ENCODE measurements at places on chromosomes 6 and 20. TPM values are rescaled to one million over a fixed set of nuclear protein-coding genes. Genes with fewer than 3 reads are reported as not detected.

GRCh38 chr20:53412577-53413185, 181.0 kb downstream of the ZNF217 start:
- peak; percentile 6 for ATAC-seq

- peak; percentile 20 for ATAC-seq
Measured at GRCh38 chr6:21769968-21770367, 176.4 kb downstream of the SOX4 start.

GRCh38 chr20:31851240-31851955, 6.0 kb upstream of the FOXS1 start:
- ATAC-seq, result no peak

DNA sequence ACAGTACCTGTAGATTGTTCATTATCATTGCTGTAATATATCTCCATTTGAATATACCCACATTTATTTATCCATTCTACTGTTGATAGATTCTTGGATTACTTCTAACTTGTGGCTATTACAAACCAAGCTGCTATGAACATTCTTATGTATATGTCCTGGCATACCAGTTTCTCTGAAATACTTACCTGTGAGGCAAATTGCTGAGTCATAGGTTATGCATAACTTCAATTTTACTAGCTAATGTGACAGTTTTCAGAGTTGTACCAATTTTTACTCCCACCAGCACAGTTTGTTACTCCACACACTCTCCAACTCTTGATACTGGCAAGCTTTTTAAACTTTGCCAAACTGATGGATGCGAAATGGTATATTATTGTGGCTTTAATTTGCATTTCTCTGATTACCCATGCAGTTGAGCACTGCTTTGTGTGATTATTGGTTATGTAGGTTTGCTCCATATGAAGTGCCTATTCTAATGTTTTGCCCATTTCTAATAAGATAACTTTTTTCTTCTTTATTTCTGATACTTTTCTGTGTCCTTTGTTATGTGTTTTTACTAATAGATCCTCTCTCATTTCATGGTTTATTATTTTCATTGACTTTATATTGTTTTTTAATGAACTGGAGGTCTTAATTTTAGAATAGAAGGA, 62.8 kb upstream of the SDHAF4 start:
- no peak for ATAC-seq

Gene TREM2
- total RNA-seq, result not detected
